ENCODE measurements at places on chromosomes 4 and X.

DNA sequence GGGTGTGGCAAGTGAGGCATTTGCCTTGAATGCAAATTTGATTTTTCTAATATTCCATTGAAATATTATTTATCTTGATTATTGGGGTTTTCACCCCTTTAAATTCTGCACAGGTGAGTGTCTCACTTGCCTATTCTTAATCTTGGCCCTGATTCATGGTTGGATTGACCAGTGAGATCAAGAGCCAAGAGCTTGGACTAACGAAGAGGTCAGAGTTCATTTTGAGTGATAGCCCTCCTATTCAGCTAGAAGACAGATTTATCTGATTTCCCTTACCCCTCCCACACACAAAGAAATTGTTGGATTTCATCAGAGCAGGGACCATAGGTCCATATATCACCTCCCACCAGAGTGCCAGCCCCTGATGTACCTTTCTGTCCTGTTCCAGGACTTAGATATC is 11.6 kb upstream of the ACOT9 start:
- DNase-seq = no peak

GRCh38 chr4:38723114-38723513 is 59.1 kb downstream of the KLF3 start:
- DNase-seq = no peak

GRCh38 chr4:39642885-39643552 is 4.4 kb upstream of the SMIM14 start:
- no peak for DNase-seq

DNA sequence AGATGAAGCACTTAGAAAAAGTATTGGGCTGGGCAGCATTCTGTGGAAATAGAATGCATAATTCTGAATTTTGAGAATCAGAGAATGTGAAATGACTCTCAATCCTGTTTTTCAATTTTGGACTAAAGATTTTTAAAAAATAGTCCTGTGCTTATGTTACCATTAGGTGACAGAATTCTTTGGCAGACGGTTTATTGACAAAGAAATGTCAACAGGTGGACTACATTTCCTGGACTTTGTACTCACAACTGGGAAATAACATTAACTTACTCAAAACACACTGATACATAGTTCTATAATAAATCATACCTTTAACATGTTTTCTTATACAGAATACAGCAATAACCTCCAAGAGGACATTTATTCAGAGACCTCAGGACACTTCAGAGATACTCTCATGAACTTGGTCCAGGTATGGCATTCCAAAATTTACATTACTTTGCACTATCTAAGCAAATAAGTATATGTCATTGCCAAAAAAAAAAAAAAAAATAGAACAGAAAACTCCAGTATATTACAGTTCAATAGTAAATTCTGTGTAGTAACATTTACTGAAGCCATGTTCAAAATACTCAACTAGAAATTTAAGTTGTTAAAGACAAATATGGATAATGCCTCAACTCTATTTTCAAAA is 72.7 kb downstream of the ANXA10 start:
- DNase-seq = no peak

GRCh38 chr4:42633605-42634388 is 23.1 kb downstream of the ATP8A1 start:
- DNase-seq = no peak

GRCh38 chrX:28108186-28108945 is 127.1 kb upstream of the DCAF8L1 start:
- no peak for DNase-seq

GRCh38 chrX:122545778-122546177 is 638.3 kb upstream of the GRIA3 start:
- no peak for DNase-seq

DNA sequence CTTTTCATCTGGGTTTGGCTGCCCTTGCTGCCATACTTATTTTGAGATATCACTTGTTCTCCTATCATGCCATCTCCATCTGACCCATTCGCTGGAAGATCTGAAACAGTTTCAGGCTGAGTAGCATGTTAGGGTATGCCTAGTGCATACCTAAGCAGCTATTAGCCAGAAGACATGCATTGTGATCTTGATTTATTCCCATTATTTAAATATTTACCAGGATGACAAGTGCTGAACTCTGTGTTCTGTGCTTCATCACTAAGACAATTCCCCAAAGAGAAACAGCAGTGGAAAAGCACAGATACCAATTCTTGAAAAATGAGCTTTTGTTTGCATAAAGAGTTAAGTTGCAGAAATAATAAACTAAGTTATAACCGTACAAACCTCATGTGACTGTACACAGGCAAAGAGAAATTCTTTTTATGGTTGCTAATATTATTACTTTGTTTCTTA is 271.0 kb upstream of the ARSJ start:
- DNase-seq = no peak

- no peak for DNase-seq
Observed at GRCh38 chr4:137471895-137472294, 60.4 kb downstream of the PCDH18 start.

- no peak for DNase-seq
Observed at GRCh38 chrX:87805829-87806490, 288.4 kb downstream of the KLHL4 start.

- peak; percentile 47 for DNase-seq
Observed at GRCh38 chr4:88211473-88212252, 53.2 kb upstream of the ABCG2 start.

DNA sequence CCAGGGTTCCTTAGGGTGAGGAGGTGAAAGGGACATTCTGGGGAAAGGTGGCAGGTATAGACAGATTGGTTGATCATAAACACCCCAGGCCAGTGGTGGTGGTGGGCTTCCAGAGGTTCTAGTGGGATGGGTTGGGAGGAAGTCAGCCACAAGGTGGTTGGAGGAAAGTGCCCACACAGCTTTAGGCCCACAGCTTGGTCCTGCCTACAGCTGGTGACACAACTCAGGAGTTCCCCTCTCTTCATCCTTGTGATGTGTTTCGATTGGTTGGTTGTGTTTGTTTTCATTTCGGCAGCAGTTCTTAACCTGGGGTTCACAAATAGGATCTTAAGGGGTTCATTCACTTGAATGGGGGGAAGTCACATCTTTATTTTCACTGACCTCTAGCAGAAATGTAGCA is 157.0 kb downstream of the TMEM164 start:
- DNase-seq = no peak

DNA sequence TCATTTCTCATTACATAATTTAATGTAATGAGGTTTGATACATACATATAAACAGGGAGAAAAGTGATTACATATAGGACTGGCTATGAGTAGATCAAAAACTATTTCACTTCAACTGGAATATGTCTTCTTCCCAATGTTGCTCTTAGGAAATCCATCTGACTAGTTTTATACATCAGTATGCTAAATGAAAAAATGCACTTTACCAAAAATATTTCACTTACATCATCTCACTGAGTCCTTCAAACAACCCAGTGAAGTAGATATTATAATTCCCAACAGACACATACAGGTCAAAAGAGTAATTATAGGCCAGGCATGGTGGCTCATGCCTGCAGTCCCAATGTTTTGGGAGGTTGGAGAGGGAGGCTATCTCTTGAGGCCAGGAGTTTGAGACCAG is 215.9 kb downstream of the MID1 start:
- DNase-seq = no peak

DNA sequence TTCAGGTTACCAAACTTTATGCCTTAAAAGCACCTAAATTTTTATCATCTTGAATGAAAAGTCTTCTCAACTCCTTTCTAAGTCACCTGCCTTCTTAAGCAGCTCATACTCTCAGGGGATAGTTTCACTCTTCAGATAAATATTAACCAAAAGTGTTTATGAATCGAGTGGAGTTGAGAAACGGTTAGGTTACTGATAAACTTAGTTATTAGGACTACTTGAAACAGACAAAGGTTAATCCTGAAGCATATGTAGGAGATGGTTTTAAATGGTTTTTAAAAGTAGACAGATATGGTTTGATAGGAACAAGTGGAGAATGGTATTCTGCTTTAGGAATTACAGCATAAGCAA is 32.8 kb downstream of the CLDN22 start:
- no peak for DNase-seq
